ENCODE measurements at places on chromosomes 1 and 21.

GRCh38 chr1:241457421-241457820 is 62.1 kb downstream of the FH start:
- DNase-seq, result no peak

GRCh38 chr1:57084701-57085100 is 118.9 kb upstream of the C8B start:
- no peak for DNase-seq

DNA sequence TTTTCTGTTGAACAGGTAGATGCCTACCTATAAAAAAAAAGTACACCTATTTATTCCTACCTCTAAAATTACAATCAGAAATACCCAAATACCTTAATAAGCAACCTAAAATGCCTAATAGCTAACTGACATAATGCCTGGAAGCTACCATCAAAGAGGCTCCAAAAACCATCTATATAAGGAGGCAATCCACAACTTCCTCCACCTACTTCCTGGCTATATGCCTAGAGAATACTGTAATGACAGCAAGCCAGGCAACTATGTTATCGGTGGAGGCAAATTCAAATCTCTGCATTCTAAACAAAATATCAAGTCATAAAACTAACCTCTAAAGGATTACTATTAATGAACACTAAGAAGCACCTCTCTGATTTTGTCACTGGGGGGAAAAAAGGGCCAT is 10.1 kb downstream of the ZNF644 start:
- DNase-seq, result no peak

DNA sequence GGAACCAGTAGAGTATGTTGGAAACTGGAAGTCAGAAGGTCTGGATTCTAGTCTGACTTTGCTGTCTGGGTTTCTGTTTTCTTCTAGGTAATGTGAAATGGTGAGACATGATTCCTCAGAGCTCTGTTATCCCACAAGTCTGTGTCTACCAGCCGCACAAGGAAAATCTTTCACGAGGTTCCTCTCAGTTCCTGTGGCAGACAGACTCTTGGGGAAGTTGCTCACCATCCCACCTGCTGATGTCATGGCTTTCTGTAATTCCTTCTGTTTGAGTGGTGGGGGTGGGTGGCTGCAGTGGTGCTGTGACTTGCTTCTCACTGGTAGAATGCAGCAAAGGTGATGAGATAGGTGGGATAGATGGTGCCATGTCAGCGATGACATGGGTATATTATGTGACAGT is 17.1 kb upstream of the SCMH1 start:
- no peak for DNase-seq

DNA sequence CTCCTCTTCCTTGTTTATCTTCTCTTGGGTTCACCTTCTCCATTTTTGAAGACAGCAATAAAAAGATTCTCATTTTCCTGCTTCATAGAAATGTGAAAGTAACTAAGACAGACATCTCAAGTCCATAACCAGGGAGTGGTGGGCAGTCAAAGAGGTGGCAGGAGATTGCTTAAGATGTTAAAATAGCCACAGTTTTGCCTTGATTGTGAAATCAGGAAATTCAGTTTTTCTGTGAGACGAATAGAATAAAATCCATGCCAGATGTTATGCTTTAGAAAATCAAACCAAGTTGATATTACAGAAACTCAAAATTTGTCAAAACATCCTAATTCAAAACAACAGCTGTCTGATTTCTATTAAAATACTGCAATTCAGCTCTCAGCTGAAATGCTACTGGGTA is 57.2 kb downstream of the TNN start:
- no peak for DNase-seq

DNA sequence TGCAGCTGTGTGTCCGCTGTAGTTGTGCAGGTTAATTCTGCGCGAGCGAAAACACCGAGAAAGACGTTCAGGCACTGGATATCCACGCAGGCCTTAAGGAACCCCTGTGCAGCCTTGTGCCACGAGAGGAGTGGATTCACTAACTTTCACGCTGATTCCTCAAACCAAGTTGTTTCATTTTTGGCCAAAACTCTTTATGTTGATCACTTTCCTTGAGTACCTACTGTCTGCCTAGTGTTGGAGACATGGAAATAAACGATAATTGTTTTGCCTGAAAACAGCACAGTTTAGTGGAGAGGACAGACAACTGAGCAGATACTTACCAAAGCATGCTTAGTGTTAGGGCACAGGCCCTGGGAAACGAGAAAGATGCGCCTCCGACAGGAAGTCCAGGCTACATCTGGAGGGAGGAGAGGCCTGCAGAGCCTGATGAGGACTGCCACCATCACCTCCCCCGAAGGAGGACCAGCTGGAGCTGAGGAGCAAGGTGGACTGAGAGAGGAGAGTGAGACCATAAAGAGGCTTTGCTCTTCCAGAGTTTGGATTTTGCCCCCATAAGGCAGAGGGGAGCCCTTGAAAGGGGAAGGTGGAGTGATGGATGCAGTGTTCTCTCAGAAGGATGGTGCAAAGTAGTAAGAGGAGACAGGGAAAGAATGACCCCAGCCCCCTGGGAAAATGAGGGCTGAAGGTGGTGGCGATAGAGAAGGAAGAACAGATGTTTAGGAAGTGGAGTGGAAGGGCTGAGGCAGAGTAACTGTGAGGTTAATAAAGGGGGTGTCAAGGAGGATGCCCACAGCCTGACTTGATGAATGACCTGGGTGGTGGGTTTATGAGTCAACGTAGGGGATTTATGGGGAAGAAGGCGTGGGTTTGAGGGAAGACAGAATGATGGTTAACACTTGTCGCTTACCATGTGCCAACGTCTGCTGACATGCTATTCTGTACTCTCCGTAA is 956 bp upstream of the SCAF4 start:
- DNase-seq, result no peak

GRCh38 chr1:24957808-24958752 is 28.0 kb upstream of the RUNX3 start:
- no peak for DNase-seq

DNA sequence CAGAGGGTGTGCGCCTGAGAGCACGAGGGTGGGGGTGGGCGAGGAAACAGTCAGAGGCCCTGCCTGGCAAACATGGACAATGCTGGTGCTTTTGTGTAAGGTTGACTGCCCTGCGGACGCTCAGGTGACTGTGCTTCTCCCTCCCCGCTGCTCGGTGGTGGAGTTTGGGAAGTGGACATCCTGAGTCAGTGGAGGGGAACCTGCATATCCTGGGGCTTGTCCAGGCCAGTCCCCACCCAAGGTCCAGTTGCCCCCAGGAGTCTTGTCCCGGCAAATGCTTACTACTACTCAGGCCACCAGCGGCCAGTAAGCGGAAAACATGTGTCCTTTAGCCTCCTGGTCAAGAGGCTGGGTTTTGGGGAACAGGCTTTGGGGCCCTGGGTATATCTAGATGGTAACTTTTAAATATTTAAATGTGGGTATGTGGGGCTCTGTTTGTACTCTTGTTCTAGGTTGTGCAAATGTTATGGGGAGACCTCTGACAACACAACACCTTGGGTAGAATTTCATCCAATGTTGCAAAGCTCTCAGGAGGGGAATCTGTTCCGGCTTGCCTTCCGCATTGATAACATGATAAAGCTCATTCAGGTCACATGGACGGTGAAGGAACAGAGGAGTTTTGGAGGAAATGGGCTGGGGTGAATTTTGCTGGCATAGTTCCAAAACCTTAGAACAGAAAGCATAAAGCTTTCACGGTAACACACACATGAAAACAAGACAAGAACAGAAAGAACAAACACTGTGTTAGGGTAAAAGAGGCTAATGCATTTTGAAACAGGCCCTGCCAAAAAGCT is 364.9 kb downstream of the PRDM2 start:
- no peak for DNase-seq

DNA sequence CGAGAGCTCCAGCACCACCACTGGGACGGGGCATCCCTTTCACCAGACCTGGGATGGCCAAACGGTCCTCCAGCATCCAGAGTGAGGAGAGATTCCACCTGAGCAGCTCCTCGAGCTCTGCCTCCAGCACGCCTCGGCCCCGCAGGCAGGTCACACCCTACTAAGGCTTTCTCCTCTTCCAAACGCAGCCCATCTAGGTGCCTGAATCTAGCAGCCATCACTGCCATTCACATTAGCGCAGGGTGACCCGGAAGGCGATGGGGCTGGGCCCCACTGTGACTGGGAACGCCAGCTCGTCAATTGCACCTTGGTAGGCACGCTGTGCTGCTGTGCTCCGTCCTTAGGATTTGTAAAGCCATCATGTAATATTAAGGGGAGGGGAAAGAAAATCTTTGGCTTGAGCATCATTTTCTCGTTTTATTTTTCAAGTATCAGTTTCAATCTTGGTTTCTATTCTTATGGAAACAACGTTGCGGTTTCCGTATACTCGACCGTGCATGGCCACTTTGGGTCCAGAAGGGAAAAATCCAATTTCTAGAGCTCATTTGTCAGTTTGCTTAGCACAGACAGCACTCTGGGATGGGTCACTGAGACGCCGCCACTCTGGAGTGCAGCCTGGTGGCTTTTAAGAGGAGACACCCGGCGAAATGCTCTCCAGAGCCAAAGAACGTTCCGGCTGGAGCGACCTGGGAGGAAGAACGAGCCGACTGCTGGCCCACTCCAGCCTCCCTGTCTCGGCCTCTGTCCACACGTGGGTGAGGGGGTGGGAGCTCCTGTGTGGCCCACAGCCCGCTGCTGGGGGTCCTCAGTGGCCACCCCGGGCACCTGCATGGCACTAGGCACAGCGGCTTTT is 173.6 kb downstream of the PRDM16 start:
- DNase-seq, result no peak

- DNase-seq, result no peak
Observed at GRCh38 chr1:156344409-156344808, 6.1 kb downstream of the TSACC start.

GRCh38 chr1:36156329-36157114 is 562 bp downstream of the MAP7D1 start:
- no peak for DNase-seq

GRCh38 chr1:47235806-47236205 is 3.8 kb upstream of the TAL1 start:
- no peak for DNase-seq

DNA sequence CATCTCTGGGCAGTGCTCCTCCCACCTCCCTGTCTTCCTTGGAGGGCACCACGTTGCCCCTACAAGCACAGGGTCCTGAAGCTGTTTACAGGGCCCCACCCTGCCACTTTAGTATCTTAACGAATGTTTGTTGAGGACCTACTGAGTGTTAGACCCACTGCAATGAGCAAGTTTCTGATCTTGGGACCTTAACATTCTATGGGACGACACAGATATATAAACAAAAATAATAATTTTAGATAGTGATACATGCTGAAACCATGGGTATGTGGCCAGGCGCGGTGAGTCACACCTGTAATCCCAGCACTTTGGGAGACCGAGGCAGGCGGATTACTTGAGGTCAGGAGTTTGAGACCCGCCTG is 10.1 kb downstream of the ENTREP3 start:
- no peak for DNase-seq

GRCh38 chr1:22553104-22553880 is 10.0 kb upstream of the EPHA8 start:
- DNase-seq, result no peak

All from stimulated activated CD4-positive, alpha-beta T cell treated with anti-CD3 and anti-CD28 coated beads, Interleukin-1b, Interleukin-23, amount 100 ng/mL, for 4 hours (primary cell).